ENCODE measurements at places on chromosomes 5 and 9.

DNA sequence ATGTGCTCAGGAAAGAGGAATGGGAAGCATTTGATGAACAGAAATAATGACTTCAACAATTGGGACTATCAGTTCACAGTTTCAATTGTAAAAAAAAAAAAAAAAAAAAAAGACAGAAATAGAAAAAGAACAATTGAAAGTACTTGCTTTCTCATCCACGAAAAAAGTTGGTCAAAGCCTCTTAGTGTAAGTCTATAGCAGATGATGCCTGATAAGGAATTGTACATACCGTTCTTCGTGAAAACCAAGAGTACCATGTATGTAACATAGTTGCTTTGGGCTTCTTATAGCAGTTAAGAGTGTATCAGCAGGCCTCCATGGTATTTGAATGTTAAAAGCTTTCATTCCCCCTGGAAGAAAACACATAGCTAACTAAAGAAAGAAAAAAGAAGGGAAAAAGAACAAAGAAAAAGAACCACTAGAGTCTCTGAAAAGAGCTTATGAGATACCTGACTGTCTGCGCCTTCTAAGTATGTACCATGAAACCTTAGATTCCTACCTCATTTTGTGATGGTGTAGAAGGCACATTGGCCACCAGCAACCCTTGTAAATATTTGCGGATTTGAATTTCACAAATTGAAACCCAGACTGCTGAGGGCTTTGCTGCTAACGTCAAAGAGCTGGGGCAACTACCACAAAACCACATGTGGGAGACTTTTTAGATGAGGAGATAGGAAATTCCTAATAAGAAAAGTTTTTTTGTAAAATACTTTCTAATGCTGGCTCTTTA, 75.2 kb downstream of the TMC1 start:
- DNase-seq, result no peak

DNA sequence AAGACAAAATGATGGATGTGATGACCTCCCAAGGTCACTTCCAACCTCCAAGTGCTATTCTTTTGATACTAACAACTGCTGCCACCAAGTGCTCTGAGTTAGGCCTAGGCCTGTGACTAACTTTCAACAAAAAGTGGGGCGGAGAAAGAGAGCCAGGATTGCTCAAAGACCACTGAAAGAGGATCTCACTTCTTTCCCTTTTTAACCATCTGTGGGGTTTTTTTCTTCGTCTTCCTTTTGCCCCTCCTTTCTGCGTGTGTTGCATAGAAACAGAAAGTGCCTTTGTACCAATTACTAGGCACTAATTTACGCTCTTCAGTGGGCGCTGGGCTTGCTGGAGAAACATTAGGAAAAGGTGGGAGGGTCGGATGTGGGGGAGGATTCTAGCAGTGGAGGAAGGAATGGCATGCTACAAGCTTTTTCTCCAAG, 8.0 kb downstream of the KLF9 start:
- no peak for DNase-seq

GRCh38 chr5:75656311-75657003, 45.2 kb downstream of the ANKDD1B start:
- no peak for DNase-seq

DNA sequence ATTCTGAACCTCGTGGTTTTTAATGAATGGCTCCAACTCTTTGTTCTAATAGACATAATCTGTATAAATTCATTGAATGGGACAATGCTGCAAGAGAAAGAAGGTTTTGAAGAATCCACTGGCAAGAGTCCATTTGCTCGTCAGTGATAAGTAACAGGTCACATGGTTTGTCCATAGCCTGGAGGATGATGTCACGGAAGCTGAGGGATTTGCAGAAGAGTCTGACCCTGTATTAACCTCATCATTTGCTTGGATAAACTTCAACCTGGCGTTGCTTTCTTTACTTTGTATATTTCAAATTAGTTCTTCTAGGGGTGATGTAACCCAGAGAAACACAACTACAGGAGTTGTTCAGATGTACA, 197.4 kb downstream of the GAS1 start:
- no peak for DNase-seq

GRCh38 chr9:101674165-101674564, 64.3 kb downstream of the GRIN3A start:
- DNase-seq, result no peak

DNA sequence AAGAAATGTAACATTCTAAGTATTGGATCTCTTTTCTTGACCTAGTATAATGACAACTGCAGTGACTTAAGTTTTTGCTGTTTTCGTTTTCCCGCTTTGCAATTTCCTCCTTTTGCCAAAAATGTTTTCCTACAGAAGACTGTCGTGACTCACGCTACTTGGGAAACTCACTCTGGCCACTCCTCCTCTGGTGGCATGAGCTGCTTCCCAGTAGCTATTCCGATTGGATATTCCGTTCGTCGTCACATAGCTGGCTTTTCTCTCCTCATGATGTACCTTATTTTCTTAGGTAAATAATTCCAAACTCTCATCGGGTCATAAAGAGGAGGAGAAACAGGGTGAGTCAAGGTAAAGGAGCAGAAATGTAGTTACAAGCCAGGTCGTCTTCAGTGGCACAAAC, 64.9 kb downstream of the GOLPH3 start:
- no peak for DNase-seq

DNA sequence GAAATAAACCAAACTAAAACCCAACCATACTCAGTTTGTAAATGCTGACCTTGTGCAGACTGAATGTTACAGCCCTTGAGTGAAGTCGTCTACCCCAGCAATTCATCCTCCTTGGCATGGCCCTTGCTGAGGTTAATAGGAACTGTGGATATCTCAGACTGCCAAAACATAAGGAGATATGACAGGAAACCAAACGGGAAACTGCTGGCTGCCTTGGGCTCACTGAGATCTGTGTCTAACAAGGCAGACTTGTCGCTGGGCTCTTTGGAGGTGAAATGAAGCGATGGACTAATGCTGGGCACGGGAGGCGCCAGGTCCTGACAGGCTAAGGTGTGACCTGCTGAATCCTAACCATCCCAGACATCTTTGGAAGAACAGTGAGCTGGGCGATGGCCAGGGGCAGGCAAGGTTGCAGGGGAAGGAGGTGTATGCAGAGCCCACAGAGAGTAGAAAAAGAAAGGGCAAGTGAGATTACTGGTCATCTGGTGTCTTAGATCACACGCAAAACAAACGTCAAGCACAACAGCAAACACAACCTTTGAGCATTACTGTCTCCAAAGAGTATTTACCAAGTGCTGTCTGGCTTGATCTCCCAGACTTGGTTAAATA, 44.6 kb upstream of the ALDH1A1 start:
- no peak for DNase-seq

- DNase-seq, result no peak
Measured at GRCh38 chr9:106829666-106830408, 33.1 kb upstream of the ZNF462 start.

DNA sequence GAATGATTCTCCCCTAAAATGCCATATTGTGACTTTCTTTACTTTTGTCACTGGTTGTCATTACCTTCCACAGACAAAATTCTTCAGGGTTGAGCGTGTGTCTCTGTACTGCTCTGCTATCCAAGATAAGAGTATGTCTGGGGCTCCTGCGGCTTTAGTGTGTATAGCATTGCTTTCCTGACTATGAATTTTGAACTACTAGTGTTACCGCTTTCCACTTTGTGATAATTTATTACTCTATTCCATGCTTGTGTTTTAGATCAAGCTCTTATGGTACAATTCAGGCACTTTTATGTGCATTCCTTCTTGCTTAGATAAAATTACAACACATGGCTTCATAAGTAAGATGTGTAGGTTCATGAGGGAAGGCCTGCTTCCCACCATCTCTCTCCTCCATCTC, 51.5 kb upstream of the MEF2C start:
- no peak for DNase-seq

- no peak for DNase-seq
Measured at GRCh38 chr5:148915224-148915817, 88.9 kb downstream of the ADRB2 start.

GRCh38 chr5:107704681-107705401, 34.1 kb upstream of the EFNA5 start:
- no peak for DNase-seq

DNA sequence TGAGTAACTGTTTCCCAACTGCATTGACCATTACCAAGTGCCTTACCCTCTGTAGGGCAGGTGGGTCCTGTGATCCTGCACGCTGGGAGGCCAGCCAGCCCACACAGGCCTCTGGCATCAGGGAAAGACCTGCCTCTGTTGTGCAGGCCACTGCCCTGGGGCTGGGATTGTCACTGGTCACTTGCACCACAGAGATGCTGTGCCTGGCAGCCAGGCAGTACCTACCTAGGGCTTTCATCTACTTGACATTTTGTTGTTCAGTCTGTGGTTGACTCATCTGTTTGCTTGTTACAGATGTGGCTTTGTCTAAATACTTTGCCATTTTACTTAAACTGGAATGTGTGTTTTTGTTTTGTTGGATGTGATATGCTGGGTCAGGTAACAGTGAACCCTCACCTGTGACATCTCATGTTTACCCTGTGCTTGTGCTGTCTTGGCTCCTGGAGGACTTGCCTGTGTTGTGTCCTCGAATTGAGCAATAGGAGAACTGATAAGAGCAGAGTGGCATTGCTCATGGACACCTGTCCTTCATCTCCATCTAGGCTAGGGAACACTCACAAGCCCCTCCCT, 32.8 kb downstream of the SECISBP2 start:
- DNase-seq, result no peak

DNA sequence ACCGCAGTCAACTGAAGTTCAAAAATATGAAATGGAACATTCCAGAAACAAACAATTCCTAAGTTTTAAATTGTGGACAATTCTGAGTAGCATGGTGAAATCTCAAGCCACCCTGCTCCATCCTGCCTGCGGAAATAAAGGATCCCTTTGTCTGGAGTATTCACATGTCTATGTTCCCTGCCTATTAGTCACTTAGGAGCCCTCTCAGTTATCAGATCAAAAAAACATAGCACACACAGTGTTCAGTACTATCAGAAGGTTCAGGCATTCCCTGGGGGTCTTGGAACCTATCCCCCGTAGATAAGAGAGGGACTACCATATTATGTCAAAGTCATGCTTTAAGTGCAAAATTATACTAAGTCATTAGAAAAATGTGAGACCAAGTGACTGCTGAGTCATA, 300.8 kb downstream of the SEMA5A start:
- DNase-seq, result no peak

DNA sequence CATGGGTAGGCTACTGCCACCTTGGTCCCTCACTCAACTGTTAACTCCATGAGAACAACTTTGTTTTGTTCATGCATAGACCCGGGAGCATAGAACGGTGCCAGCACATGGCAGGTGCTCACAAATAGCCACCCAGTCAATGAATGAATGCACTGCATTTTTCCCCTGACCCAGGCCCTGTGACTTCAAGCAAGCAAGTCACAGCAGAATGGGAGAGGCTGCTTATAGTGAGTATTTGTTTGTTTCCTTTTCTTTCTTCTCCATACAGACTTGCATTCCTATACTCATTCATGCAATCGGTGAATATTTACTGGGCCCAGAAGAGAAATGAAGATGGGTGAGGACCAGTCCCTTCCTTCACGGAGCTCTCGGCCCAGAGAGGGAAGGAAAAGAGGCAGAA, 62.0 kb downstream of the SHB start:
- DNase-seq, result no peak

GRCh38 chr5:37730896-37731455, 108.9 kb downstream of the GDNF start:
- DNase-seq, result no peak

DNA sequence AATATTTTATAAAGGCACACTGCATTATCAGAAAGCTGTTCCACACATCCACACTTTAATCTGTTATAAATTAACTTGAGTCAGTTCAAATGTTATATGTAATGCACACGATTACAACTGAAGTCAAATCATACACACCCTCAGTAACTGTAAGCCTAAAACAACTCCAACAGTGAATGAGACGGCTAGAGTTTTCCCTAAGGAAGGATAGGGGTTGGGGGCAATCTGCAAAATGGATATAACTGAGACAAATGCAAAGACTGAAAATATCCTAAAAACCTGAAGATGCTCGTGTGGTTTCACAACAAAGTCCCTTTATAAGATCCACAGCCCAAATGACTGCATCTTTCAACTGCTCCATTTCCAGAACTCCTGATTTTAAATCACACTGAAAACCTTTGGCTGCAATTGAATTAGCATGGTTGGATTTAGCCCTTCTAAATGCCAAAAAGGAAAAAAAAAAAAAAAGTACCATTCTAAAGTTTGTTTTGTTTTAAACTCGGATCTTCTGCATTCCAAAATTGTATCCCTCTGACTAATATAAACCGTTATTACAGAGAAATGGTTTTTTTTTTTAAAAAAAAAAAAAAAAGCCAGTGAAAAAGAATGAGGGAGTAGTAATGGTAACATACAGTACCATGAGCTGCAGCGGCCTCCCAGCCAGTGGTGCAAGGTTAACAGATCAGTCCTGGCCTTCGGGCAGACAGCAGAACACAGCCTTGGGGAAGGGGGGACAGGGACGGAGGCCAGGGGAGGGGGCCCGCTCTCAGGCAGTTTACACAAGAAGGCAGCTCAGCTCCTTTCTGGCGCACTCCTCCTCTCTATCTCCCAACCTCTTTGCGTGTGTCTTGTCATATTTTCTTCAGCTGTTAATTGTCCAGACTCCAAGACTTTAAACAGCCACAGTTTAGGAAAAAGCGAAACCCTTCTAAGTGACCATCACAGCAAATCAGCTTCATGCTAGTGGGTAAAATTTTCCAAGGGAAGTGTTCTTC, 166.1 kb downstream of the BNC2 start:
- DNase-seq, result no peak

- peak; percentile 99 for DNase-seq
Measured at GRCh38 chr9:137254624-137255447, at the start of gene NELFB. TSS of gene NELFB (plus strand) at chr9:137255327.

DNA sequence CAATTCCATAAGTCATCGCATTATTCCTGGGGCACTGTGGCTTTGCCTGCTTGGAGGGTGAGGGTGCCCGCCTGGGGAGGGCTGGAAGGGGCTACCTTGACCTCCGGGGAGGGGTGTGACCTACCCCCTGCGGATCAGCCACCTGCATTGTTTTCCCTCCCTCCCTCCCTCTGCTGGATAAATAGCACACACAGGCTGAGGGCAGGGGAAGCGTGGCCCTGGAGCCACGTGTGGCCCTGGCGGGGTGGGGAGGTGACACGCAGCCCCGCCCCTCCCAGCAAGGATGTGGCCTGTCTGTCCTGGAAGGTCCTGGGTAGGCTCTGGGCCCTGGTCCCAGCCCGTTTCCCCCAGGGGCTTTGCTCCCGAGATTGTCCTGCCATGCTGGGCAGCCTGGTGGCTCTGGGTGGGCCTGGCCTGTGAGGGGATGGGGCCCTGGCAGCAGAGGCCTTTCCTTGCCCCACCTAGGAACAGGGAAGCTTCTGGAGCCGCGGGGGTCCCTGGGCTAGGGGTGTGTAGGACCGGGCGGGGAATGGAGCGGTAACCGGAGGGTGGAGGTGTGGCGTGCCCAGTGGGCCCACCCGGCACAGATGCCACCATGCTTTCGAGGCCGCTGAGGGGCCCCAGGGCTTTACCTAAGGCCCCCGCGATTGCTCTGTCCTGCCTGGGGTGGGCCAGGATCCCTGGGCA, 33.4 kb downstream of the RXRA start:
- no peak for DNase-seq

- no peak for DNase-seq
Measured at GRCh38 chr5:9851458-9851857, 221.3 kb upstream of the TAS2R1 start.

- DNase-seq, result no peak
Measured at GRCh38 chr5:69505306-69505705, 12.7 kb downstream of the OCLN start.

GRCh38 chr9:110443146-110443865, 105.6 kb upstream of the TXNDC8 start:
- DNase-seq, result no peak

- no peak for DNase-seq
Measured at GRCh38 chr5:143393524-143393923, 10.0 kb downstream of the NR3C1 start.

- no peak for DNase-seq
Measured at GRCh38 chr9:31304576-31304975, 1079.9 kb upstream of the ACO1 start.

GRCh38 chr9:77375956-77376532, 198.7 kb downstream of the VPS13A start:
- no peak for DNase-seq
